ENCODE measurements at places on chromosomes 11 and 22.

DNA sequence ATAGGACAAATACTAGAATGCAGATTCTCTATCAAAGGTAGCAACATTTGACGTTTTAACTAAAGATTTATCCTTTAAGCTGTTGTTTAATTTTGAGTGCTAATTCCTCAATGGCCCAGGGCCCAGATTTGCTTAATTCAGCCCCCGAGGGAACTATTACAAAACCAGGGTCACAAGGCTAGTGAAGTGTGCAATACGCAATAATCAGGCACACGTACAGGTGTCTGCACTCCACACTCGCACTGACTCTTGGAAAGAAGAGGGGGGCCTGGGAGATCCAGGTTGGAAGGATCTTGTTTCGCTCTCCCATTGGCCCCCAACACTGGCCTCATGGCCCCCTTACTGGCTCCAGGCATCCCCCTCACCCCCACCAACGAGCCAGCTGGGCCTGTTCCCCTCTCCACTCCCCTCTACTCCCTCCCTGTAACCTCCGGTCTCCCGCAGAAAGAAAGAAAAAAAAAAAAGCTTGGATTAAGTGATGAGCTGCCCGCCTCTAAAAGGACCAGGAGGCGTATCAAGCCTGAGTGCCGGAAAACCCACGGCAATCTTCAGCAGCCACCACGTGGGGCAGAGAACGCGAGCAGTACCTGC, 2.2 kb upstream of the KIRREL3 start:
- DNase-seq = no peak

GRCh38 chr22:37862570-37863325, 13.5 kb downstream of the EIF3L start:
- no peak for DNase-seq

- DNase-seq = no peak
Measured at GRCh38 chr11:68009391-68010089, 587 bp upstream of the ALDH3B1 start.

DNA sequence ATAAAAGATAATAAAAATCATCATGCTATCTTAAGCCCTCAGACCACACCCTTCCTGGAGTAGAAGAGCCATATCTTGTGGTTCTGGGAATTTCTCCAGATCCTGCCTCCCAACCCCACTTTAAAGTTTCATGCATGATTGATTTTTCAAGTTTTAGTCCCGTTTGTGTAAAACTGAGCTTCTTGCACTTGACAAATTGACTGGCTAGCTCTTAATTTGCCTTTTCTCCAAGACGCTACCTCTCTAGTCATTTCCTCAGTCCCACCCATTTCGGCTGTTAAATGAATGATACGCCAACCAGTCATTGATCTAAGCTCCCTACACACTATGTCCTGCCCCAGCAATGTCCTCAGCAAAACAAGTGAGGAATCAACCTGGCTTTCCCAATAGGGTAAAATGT, 71.8 kb upstream of the TEAD1 start:
- no peak for DNase-seq

- no peak for DNase-seq
Measured at GRCh38 chr11:72605973-72606747, 68.1 kb downstream of the PDE2A start.

DNA sequence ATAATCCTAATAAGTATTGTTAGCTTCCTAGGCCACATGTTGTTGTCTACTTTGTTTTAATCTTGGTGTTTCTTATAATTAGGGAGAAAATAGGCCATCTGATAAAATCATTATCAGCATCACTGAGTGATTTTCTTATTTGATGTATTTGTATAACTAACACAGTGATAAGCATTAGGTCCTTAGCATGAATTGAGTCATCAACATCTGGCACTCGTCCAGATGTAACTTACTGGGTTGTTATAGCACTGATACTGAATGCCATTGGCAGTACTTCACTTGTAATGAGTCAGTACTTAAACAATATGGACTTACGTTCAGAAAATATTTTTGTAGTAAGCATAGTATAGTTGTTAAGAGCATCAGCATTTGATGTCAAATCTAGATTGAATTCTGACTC, 16.2 kb downstream of the API5 start:
- DNase-seq = no peak

DNA sequence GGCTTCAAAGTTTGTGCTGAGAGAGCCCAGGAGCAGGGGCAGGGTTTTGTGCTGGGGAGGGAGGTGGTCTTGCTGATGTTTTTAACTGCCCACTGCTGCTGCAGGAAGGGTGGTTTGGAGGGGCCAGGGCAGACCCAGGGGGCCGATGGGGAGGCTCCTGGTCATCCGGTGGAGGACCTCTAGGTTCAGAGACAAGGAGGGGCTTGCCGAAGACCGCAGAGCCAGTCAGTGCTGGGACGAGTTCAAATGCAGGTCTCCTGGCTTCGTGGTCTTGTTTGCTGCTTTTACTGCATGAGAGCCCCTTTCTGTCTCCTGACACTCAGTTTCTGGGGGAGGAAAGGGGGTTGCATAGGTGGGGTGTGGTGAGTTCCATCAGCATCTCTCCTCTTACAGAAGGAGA, 26.0 kb downstream of the CACNA1I start:
- DNase-seq = no peak

DNA sequence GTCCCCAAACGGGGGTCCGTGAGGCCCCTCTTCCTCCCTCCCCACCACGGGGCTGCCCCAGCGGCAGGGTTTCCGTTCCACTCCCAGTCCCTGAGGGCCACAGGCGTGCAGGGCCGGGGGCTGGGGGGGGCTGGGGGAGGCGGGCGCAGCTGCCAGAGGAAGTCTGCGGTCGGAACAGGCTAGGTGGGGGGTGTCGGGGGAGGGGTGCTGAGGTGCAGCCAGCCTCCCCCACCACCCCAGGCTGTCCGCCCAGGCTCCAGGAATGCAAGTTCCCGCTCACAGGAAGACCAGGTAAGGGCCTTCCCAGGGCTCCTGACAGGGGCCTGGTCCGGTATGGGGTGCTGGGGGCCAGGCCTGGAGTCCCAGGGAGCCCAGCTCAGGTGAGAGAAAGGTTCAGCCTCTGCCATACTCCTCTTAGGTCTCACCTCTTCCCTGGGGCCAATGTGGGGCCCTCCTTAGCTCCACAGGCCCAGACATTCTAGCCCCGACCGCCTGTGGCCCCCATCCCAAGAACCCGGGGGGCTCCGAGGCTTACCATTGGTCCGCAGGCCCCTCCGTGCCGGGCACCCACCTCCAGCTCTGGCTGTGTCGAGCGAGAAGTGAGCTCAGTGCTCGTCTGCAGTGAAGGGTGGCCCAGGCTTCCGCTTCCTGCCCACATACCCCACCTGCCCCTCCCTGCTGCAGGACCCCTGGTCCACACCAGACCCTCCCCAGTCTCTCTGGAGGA, at the start of gene PTPRCAP:
TSS of gene PTPRCAP (minus strand) at position 601 of the 727 bp plus-strand sequence. CDS start at position 538, 63 bp downstream.
- DNase-seq = peak; percentile 71

DNA sequence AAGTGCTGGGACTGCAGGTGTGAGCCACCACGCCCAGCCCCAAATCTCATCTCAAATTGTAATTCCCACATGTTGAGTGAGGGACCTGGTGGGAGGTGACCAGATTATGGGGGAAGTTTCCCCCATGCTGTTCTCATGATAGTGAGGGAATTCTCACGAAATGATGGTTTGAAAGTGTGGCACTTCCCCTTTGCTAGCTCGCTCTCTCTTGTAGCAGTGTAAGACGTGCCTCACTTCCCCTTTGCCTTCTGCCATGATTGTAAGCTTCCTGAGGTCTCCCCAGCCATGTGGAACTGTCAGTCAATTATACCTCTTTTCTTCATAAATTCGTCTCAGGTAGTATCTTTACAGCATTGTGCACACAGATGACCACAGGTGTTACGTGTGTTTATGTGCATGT, 357.8 kb downstream of the CADM1 start:
- DNase-seq = no peak

DNA sequence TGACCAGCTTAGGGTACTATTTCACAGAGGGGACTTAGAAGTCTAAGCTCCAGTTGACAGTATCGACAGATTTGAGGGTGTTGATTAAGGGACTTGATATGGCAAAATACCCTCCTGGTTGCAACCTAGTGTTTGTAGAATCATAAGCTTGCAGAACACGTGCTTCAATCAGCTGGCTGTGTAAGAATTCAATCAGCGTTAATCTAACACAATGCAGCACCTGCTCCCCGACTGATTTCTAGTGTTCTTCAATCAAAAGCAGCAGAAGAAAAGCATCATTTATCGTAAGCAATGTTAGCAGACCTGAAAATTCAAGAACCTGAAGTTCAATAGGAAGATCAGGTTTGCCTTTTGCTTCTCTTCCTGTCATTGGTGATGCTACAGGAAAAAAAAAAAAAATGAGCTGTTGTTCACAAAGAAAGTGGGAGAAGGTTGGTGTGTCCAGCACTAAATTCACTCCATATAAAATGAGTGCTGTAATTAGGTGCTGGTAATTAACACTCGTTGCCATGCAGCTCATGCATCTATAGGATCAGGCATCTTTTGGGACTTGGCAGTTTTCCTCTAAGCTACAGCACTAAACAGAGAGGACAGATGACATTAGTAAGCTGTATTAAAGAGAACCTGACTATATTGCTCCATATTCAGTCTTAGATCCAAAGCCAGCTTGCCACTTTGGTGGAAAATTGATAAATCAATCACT, 840.3 kb downstream of the OPCML start:
- no peak for DNase-seq
